ENCODE measurements at places on chromosomes 7 and 10.

DNA sequence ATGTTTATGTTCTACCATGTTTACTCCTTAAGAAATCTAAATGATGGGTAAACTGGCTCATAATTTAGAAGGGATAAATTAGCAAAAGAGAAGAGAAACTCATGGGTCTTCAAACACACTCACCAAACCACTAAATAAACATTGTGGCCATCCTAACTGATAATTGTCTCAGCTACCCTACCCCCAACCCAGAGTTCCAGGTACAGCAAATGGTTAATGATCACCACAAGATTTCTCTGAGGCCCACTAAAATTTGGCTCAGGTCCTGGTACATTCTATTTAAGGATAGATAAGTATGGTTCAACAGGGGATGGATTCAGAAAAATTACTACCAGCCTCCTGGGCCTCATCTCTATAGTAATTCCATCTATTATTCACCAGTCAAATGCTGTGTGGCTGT is 21.4 kb downstream of the SLC25A13 start:
- no peak for DNase-seq

DNA sequence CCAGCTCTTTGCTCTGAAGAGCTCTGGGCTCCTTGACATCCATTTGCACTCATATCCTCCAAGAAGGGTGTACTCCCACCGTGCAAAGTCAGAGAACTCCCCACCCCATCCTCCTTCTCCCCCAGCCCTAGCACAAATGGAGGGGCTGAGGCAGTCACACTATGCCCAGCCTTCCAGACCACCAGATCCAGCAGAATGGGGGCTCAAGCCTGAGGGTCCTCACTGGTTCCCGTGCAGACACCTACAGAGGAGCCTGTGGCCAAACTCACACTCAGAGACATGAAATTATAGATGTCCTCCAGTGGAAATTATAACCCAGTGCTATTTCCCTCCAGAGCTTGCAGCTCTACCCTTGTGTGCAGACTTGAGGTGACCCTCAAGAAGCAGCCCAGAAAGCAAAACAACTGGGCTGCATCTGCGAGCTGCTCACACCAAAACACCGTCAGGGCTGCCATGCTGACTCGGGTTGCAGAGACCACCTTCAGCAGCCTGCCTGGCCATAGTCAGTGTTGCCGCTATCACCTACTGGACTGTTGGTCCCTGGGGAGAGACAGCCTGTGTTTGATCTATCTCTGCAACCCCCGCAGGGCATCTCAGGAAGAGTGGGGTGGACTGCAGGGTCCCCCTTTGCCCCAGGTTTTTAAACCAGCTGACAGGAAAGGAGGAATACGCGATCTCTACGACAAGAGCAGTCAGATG is 7.4 kb downstream of the ZNF488 start:
- no peak for DNase-seq

GRCh38 chr10:128318366-128318765 is 192.1 kb upstream of the MKI67 start:
- DNase-seq = no peak

- DNase-seq = no peak
Observed at GRCh38 chr7:137935884-137936508, 65.9 kb downstream of the CREB3L2 start.

DNA sequence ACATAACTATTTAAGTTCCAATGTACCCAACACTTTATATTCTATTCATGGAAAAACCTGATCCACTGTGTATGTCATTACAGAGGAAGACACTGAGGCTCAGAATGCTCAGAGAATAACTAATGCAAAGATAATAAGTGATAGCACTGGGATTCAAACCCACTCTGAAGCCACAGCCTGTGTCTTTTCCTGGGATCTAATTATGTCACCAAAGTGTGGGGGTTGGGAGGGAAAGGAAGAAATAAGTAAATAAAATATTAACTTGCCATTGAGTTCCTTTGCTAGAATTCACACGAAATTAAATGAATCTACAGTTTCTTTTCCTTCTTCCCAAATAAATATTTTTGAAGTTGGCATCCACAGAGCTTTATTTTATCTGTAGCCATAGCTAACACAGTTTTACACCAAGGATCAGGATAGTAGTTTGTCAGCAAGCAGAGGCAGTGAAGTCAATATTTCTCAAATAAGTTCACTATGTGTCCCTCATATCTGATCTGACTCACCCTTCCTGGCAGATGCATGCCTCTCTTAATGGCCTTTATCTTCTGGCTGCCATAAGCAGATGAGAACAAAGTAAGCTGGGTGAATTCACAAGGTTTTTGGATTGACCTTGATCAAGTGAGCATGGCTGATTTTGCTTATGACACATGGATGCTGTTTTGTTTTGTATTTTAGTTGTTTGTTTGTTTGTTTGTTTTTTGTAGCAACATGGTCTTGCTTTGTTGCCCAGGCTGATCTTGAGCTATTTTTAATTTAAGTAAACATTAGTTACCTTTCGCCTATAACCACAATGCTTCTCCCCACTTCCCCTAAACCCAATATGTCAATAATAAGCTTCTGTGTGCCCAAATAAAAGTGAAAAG is 6.3 kb downstream of the RAPGEF5 start:
- DNase-seq = no peak

DNA sequence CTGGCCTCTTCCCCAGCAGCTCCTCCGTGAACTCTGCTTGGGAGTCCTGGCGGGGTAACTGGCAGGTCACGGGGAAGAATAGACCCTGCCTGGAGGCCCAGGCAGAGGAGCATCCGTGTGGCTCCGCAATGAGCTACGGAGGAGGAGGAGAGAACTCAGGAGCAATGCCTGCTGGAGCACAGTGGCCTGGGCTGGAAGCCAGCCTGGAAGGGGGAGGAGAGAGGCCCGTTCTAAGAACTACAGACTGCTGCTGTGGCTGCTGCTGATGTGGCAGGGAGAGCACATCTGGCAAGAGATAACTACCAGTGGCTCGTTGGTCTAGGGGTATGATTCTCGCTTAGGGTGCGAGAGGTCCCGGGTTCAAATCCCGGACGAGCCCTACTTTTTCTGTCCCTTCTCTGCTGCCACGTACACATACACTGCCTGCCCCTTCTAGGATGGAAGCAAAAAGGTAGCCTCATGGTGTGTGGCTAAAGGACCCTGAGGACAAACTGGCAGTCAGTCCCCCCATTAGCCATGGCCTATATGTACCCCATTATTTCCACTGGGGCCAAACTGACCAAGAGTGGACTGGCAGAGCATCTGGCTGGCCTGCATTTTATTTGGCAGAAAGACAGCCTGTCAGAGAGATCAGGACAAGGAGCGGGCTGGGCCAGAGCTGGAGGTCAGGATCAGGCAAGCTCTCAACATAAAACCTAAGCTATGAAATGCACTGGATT is 7.7 kb upstream of the OPN1SW start:
- DNase-seq = no peak

DNA sequence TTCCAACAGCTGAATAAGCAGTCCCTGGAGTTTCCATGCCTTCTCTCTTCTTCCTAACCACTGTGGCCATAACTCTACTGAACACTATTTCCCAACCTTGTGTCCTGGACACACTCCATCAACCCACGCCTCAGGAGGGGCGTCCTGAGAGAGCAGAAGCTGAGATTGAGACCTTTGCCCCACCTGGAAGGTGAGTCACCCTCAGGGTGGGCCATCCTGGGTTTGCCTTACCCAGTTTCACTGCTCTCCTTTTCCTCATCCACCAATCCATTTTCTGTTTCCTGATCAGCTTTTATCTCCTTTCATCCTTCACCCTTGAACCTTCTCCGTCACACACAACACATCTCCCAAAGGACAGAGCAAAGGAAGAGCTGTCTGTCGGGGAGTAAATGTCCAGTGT is 91.4 kb downstream of the TMEM130 start:
- no peak for DNase-seq

- DNase-seq = no peak
Observed at GRCh38 chr10:87626422-87626892, 33.2 kb upstream of the PAPSS2 start.

DNA sequence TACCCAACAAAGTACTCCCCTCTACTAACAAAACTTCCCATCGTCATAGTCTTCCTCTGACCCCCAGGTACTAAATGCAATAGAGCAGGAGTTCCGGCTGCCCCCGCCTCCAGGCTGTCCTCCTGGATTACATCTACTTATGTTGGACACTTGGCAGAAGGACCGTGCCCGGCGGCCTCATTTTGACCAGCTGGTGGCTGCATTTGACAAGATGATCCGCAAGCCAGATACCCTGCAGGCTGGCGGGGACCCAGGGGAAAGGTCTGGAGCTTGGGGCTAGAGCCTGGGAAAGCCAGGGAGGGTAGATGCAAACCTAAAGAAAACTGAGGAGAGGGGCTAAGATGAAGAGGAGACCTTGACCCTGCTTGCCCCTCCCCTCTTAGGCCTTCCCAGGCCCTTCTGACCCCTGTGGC is 15.3 kb downstream of the EPHB6 start:
- no peak for DNase-seq

DNA sequence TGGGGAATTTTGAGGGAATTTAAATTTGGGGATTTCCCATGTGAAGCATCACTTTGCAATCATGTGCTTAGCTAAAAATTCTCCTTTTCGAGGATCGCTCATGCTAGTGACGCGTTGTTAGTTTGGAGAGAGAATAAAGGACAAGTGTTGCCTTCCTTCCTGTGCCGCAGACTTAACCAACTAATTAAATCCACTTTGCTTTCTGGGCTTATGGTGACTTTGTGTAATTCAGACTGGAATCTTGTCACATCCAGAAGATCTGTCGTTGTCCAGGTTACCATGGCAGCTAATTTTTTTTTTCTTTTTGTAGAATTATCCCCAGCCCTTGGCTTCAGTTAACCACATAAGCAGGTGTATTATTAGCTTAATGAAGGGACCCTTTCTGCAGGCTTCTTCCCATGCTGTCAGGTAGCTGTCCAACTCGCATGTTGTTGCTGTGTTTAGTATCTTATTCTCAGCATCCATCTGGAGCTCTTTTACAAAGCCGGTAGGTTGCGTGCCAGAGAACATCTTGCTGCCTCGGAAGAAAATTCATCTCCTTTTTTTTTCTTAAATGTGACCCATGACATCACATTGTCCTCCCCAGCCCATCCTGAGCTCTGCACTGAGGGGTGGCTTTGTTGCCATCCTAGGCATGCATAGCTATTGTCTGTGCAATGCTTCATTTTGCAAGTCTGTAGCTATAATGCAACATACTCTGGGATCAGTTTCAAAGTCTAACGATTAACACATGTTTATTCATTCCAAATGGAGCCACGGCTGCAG is 47.2 kb upstream of the NRP1 start:
- no peak for DNase-seq

- DNase-seq = no peak
Observed at GRCh38 chr7:137755846-137756651, 90.7 kb downstream of the DGKI start.

DNA sequence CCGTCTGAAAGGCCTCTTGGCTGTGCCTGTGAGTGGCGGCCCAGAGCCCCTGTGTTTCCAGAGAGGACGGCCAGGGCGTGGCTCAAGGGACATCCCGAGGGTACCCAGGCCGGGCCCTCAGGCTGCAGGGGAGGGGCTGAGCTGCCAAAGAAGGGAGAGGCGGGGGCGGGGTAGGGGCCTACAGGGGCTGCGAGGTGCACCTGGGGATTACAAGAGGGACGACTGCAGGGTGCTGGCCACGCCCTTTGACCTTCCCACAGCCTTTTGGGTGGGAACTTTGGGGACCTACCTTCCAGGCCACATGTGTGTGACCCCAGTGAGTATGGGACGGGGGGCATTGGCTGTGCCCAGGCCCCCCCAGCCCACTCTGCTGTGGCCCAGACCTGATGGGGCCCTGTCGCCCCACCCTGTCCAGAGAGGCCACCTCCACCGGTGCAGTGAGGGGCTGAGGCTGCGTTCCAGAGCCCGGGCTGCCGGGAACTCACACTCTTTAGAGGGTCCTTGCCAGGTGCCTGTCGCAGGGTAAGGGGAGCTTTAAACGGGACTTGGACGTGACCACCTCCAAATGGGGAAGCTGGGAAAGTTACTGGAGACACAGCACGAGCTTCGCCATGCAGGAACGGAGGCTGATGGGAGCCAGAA is 19.0 kb upstream of the NKX6-2 start:
- no peak for DNase-seq

- no peak for DNase-seq
Observed at GRCh38 chr7:74483402-74484336, 30.0 kb downstream of the GTF2IRD1 start.

DNA sequence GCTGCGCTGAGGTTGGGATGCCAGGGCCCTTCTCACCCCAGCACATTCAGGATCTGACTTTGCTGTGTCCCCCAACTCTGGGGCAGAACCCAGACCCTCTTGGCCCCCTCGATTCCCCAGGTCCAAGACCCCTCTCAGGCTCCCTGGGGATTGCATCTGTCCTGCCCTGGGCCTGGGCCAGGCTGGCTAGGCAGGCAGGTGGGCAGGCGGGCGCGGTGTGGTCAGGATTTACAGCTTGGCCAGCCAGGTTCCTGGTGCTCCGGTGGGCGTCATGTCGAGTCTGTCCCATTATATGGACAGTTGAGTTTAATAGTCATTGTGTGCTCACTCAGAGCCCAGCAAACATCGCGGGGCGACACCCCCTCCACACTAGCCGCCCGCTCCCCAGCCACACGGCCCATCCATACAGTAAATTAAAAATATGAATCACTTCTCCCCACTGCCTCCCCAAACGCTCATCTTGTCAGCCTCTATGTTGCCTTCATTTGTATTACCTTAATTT is 23.5 kb downstream of the POLL start:
- DNase-seq = no peak

DNA sequence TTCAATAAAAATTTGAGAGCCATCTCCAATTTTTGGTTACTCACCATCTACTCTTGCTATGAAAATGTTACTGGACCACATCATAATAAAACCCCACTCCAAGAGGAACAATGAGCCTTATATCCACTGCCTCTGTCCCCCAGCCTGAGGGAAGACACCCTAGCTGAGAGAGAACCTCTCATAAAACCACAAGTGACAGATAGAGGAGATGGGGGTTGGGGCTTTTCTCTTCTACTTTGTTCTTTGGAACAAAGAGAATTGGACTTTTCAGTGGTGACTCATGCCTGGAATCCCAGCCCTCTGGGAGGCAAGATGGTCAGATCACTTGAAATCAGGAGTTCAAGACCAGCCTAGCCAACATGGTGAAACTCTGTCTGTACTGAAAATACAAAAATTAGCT is 27.6 kb upstream of the TAS2R16 start:
- DNase-seq = no peak

GRCh38 chr10:69973678-69974077 is 79.0 kb upstream of the MACROH2A2 start:
- DNase-seq = no peak

GRCh38 chr10:70496341-70497119 is 18.0 kb downstream of the PALD1 start:
- DNase-seq = no peak

DNA sequence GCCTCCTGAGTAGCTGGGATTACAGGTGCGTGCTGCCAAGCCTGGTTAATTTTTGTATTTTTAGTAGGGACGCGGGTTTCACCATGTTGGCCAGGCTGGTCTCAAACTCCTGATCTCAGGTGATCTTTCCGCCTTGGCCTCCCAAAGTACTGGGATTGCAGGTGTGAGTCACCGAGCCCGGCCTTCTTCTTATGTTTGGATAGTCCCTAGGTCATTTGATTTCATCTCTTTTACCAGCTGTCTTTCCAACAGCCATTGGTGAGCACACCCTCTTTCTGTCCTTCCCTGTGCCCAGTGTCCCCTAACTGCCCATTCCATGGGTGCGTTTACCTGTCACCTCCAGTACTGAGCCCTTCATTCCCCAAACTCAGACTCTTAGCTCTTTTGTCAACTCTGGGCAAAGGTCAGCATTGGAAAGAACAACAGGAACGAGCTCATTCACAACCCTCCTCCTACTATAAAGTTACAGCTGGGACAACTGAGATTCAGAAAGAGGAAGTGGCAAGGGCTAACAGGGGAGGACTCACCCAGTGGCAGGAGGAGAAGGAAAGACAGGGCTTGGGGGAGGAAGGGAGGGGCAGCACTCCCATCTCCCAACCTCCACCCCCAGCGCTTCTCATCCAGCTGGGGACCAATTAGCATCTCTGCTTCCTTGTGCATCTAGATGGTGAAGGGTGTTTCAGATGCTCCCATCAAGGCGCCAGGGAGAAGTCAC is 5.6 kb downstream of the SSC4D start:
- no peak for DNase-seq
